ENCODE measurements at places on chromosomes 11 and 22.

GRCh38 chr22:36332623-36333332, 55.0 kb downstream of the MYH9 start:
- peak; percentile 17 for DNase-seq

DNA sequence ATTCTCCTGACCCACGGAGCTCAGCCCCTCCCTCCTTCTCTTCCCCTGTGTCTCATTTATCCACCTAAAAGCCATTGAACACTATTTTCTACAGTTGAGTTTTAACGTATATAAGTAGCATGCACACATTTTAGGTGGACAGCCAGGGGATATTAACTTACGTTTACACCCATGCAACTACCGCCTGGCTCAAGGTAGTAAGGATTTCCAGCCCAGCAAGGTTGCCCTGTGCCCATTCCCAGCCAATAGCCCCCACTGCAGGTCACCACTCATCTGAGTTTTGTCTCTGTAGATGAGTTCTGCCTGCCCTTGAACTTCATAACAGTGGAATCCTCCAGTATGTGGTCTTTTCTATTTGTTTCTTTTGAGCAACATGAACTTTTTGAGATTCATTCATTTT, 65.4 kb downstream of the SMIM38 start:
- no peak for DNase-seq

DNA sequence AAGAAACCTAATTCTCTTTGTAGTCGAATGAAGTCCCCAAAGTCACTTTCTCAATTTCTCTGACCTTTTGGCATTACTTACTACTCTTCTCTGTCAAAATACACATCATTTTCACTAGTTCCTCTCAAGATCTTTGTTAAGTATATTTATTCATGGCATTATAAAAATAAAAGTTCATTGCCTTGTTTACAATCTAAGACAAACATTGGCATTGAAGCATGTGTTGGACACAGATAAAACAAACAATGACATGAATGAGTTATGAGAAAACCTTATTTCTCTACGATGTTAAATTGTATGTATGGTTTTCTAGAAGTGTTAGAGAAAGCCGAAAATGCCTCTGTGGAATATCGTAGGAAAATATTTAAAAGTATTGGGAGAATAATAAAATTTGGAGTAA, 8.6 kb upstream of the OR51G1 start:
- no peak for DNase-seq

DNA sequence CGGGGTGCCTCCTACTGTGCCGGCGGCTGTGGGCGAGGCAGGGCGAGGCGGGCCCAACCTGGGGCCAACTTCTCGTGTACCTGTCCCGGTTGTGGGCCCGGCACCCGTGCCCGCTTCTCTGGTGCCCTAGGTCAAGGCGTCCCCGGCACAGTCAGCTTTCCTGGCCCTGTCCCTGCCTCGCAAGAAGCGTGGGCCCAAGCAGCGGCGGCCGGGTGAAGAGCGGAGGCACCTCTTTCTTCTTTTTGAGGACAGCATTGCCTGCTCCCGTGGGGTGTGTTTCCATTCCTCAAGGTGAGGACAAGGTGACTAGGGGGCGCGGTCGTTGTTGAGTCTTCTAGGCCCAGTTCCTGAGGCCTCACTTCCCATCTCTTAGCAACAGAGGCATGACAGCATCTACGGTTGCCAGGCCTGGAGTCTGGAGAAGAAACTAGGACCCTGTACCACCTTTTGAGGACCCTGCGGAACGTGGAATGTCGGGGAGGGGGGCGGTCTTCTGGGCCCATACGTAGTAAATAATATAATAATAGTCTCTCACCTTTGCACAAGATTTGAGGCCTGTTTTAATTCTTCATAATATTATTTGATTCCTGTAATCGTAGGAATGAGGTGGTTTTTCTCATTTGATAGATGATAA, 418 bp downstream of the ACO2 start:
- DNase-seq, result peak; percentile 69

DNA sequence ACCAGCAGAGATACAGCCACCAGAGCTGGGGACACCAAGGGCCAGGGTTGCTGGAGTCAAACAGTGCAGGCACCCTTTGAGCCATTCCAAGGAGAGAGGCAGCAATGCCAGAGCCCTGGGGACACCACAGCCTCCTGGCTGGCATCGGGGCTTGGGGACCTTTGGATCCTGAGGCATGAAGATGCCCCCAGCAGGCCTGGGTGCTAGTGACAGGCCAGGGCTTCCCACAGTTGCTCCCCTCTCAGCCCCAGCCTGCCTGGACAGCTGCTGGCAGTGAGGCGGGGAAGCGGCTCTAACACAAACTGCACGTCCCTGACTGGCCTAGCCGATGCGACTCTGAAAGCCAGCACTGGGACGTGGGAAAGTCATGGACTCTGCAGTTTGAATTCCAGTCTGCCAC, 2.7 kb downstream of the CD5 start:
- DNase-seq, result no peak

- no peak for DNase-seq
These were observed 163.0 kb upstream of the CCDC179 start for GRCh38 chr11:23023319-23023718.

DNA sequence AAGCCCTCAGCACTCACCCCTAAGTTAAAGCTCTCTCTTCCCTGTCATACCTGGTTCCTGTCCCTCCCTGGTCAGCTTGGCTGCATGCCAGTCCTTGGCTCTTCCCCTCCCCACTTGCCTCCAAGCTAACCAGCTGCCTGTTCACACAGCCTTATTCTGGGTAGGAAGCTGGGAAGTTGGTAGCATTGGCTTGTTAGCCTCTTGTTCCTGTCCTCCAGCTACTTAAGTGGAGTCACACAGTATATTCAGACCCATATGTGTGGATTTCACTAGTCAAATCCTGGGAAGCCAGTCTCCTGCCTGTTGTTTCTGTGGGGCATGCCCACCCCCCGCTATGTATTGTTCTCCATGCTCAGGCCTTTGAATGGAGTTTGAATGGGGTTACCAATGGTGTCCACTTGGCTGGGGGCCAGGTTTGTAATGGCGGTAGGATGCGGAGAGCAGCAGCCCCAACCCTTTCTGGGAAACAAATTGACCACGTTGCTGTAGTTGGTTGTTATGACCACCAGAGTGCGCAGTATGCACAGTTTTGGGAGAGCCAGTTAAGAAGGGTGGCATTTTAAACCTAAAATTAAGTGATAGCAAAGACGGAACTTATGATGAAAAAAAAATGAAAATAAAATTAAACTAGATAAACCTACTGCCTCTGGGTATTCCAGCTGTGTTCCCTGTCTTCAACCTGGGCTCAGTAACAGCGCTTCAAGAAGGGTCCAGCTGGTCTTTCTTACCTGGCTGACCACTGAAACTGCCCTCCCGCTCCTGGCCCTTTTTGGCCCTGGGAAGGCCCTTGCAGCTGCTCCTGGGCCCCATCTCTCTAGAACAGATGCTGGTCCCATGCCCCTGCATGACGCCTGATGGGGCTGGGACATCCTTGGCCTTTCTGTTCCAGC, 10.7 kb upstream of the RPS3 start:
- peak; percentile 96 for DNase-seq

DNA sequence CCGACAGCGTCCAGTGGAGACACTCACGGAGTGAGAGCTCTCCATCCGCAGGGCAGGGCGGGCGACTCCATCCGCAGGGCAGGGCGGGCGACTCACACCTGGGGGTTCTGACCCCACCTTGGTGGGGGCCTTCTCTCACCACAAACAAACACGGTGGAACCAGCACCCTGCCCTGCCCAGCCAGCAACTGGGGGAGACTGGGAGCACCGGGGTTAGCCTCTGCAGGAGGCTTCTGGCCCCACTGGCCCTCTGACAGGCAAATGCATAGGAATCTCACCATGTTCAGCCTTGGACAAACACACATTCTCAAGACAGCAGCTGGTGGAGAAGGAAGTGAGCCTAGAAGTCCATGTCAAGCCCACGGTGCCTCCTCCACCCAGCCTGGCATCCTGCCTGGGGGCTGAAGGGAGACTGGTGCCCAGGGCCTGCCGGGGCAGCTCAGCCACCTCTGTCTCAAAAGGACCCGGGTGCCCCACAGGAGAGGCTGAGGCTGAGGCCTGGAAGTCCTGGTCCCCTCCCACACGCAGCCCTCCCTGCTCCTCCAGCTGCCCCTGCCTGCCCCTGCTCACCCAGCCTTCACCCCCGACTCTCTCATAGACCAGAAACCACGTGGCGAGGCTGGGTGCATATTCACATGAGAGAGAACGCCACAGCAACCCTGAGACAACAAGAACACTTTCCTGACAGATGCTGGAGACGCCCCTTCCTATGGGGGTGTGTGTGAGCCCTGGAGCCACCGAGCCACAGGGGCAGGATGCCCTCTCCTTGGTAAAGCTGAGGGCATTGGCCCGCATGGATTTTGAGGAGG, 98.4 kb upstream of the B3GAT1 start:
- no peak for DNase-seq

DNA sequence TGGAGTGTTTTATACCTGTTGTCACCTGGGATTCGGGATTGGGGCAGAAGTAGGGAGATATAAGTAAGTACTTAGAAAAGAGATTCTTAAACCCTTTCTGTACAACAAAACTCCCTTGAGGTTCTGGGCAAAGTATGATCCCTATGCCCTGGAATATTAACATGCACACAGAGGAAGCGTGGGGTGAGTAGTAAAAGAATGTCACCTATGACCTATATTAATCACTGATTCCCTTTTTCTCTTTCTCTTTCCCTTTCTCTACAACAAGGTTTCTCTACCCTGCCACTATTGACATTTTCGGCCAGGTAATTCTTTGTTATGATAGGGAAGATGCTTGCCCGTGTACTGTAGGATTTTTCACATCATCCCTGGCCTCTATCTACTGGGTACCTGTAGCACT, 209.7 kb upstream of the PLET1 start:
- DNase-seq, result no peak

GRCh38 chr11:24056051-24056450, 440.8 kb upstream of the LUZP2 start:
- no peak for DNase-seq

GRCh38 chr11:11481371-11481770, 128.3 kb upstream of the CSNK2A3 start:
- peak; percentile 16 for DNase-seq

- no peak for DNase-seq
These were observed 250.2 kb downstream of the SWAP70 start for GRCh38 chr11:9914064-9914463.

DNA sequence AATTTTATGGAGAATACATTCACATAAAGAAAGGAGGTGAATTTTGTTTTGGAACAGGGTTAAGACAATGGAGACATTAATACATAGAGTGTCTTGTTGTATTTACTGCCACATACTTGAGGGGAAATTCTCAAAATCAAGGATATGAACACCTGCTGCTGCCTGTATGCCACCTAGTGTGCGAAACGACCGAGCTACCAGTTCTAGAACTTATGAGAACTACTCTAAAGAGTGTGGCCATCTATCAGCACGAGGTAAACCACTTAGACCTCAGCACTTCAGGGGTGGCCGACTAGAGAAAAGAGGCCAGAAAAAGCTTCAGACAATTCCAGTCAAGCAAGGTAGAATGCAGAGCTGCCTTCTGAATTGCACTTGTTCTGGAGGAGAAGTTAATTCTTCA, 1.5 kb upstream of the AGBL2 start:
- peak; percentile 19 for DNase-seq

DNA sequence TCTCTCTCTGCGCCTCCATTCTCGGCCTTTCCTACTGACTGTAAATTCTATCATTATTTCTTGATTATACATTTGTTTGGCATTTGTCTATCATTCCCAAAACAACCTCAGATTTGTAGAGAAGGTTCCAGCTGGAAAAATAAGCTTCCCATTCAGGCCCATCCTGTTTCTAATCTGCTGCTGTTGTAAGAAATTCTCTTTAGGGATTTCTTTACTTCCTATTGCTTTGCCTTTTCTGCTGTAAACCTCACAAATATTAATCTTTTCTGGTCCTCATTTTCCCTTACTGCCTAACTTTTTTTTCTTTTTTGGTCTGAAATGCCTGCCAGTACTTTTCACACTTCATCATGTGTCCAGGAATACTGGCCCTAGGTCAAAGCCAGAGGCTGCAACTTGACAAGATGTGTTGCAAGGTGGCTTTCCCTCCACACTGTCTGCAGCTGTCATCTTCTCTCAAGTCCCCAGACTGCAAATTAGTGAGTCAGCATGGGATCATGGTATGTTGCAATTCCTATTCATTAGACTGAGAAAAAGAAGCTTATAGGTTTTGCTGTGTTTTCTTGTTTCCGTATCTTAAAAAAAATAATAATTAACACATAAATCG, 858.7 kb upstream of the CHORDC1 start:
- DNase-seq, result peak; percentile 79

DNA sequence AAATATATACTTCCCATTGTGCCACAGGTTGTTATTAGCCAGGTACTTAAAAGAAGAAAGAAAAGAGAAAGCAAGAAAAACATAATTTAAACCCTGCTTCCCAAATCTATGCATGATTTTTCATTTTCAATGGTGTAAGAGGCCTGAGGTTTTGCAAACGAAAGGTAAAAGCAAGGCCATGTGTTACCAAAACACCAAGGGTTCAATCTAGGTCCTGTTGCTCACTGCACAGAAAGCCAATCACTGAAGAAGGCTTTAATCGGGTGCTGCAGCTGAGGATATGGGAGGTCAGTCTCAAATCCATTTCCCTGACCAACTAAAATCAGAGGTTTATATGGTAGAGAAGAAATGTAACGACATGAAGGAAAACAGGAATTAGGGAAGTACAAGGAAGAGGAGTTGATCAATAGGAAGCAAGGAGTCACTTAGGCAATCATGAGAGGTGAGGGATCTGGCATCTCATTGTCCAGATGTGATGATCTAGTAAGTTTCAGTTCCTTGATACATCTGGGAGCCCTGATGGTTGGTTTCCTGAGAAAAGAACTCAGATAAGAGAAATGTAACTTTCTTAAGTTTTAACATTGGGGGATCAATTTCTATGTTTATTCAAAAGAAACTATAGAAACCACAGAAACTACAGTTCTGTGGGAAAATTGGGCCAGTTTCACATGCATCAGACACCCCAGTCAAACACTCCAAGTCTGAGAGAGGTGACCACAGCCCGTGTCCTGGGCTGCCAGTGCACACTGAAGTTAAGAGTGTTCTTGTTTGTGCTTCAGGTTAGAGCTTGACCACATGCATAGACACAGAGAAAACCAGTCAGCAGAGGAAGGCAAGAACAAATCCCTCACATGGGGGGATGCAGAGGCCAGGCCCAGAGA, 18.1 kb upstream of the DKK3 start:
- no peak for DNase-seq

DNA sequence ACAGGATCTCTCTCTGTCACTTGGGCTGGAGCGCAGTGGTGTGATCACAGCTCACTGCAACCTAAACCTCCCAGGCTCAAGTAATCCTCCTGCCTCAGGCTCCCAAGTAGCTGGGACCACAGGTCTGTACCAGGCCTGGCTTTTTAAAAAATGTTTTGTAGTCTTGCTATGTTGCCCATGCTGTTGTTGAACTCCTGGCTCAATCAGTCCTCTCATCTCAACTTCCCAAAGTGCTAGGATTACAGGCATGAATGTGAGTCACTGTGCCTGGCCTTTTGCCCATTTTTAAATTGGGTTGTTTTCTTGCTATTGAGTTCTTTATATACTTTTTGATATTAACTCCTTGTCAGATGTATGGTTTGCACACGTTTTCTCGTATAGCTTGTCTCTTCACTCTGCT, 33.0 kb upstream of the PITPNB start:
- DNase-seq, result no peak
